Pons (tissue), 1 donor: ENCODE measurements at places on chromosomes 11 and 22.

- DNase-seq: no peak
Observed at GRCh38 chr11:88398791-88399570, 61.4 kb upstream of the CTSC start.

- DNase-seq: no peak
Observed at GRCh38 chr11:78898266-78898775, 323.7 kb upstream of the NARS2 start.

DNA sequence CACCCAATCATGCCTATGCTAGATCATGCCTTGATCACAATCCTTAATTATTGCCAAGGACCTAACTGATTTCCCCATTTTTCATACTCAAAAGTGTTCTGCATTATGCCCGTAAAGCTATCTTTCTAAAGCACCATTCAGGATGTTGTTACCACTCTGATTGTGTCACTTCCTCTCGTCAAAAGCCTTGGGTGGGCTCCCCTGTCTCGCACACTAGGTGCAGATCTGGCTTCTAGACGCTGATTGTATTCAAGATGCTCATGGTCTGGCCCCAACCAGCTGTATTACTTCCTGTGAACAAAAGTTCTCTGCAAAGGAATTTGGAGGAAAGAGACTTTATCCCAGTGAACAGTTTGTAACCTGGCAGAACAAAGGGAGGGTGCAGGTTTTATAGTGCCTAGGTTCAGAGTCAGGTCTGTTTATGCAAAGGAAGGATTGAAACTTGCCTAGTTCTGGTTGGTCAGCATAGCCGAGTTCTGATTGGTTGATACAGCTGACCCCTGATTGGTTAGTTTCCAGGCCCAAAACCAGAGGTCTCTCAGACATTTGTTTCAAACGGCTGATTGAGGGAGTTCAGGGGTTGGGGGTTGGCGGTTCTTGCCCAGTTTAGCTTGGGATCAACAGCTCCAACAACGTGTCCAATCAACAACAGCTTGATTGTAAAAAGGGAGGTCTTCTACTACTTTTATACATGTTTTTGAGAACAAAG lies 25.4 kb downstream of the ATG13 start:
- no peak for DNase-seq

DNA sequence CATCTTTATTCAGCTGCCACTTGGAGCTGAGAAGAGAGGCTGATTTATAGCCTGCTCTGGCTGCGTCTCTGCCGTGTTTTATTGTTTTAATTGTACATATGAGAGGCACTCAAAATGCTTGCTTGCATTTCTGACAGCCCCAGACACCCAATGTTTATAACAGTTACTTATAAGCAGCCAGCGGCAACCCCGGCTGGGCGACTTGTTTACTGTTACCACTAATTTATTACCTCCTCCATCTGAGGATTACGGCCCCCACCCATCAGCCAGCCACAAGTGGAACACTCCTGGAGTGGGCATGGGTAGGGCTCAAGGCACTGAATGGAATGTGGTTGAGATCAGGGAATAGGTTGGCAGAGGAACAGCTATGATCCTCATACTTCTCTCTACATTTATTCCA lies 61.2 kb downstream of the CLPB start:
- DNase-seq: no peak

DNA sequence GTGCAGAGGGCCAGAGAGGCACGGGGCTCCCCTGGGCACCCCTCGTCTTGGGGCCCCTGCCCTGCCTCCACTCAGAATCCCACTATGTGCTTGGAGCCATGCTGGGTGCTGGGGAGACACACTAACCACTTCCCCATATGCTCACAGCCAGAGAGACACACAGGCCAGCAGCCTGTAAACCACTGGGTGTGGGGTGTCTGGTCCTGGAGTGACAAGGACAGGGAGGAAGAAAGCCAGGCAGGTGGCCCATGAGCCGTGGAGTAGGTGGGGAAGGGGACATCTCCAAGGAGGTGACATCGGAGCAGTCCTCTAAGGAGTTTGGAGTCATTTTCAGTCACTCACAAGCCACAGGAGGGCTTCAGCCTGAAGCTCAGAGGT lies 58.9 kb downstream of the CDKN1C start:
- peak; percentile 62 for DNase-seq
